ENCODE measurements at places on chromosomes 1 and 21.

DNA sequence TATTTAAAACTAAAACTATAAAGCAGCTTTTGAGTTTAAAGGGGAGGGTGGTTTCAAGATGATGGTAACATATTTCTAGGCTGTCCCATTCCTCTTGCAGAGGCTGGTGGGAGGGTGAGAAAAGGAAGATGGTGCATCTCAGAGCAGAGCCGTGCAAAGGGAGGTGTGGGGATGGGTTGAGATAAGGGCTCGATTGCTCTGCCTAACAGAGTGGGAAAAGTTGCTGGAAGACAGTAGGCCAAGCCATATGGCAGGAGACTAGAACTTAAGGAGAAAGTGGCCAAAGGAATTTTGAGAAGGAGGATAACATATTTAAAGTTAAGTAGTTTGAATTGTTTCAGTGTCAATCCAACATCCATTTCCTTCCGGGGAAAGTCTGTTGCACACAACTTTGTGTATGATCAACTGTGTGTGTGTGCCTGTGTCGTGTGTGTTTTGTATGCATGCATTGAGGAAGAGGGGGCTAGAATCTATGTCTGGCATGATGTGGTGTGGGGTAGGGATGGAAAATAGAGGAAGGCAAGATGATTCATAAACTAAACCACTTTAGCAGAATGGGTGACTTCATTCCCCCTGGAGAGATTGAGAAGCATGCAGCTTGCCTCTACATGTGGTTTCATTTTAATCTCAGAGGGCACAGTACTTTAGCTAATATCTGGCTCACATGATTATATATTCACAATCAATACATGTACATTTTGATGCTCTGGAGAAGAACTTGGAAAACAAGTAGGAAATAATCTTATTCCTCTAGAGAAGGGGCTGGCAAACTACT is 145.0 kb upstream of the DNAH14 start:
- DNase-seq: no peak

- DNase-seq: no peak
These were observed 36.1 kb downstream of the ESRRG start for GRCh38 chr1:216686860-216687766.

- DNase-seq: no peak
These were observed 41.9 kb downstream of the MPZL1 start for GRCh38 chr1:167763525-167764220.

DNA sequence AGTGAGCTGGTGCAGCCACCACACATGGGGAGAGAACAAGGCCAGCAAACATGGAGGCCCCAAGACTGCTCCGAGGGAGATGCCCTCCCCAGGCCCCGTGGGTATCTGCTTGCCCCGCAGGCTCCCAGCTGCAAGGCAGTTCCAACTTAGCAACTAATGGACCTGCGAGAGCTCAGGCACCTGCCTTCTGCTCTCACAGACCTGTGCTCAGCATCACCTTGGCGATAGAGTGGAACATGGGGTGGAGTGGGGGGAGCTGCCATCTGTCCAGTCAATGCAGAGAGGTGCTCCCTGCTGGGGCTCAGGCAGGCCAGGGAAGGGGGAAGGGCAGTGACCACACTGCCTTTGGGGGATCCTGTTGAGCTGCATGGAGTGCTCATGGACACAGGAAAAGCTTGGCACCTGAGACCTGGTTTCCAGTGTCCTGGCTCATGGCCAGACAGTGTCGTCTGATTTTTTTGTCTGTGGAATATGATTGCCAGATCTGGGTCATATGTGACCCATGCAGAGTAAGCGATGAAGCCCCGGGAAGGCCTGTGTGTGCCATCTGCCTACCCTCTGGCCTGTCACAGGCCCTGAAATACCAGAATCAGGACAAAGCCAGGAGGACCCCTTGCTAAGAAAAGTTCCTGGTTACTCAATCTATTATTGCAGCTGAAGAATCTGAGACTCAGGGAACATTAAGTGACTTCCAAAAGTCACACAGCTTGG is 39.9 kb upstream of the TENT5C start:
- no peak for DNase-seq

GRCh38 chr1:51644533-51645197 is 27.8 kb downstream of the OSBPL9 start:
- no peak for DNase-seq

GRCh38 chr1:211259638-211260126 is 516 bp downstream of the RCOR3 start:
- DNase-seq: peak; percentile 30

- no peak for DNase-seq
These were observed 643 bp downstream of the CFAP298 start for GRCh38 chr21:32611471-32611997.

DNA sequence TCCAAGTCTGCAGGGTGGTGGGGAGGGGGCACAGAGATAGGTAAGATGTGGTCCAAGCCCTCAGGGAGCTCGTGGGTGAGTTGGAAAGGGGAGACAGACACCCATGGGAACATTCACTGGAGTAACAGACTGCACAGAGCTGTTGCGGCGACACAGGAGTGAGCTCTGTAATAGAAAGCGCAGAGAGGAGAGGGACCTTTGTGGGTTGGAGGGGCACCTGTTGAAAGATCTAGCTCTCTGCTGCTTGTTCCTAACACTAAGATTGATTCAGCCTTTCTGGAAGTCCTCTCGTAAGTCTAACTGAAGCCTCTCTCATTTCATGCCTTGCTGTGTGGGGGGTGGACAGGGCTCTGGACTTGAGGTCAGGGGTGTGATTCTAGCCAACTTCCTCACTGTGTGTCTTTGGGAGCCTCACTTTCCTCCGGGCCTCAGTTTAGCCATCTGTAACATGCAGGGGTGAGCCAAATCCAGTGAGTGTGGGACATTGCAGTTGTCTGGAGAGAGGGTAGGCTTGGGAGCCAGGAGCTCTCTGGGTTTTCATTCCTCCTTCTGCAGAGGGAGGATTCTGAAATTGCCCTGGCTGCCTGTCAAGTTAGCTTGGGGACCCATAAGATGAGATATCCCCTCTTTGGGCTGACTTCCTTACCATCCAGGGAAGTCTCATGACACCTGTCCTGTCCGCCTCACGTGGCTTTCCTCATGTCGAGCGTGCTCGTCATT is 2.0 kb upstream of the ACOT11 start:
- no peak for DNase-seq

- DNase-seq: no peak
These were observed 22.7 kb downstream of the SYNJ1 start for GRCh38 chr21:32705139-32705538.

GRCh38 chr1:15328351-15329103 is 81.2 kb upstream of the EFHD2 start:
- DNase-seq: no peak

DNA sequence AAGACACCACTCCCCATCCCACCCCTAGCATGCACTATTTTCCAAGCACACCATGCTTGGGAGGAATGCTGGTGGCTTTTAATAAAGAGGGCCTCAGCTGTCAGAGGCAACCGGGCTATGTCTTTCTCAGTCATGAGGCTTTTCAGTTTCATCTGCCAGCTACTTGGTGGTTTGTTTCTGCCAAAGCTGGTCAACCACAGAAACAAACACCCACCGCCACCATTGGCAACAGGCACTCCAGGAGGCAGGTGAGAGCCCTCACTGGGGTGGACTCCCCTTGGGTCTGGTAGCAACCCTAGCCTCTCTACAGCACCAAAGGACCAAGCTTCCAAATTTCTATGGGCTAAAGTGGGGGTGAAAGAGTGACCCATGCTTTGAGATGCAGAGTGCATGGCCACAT is 54.3 kb upstream of the CD1D start:
- no peak for DNase-seq

DNA sequence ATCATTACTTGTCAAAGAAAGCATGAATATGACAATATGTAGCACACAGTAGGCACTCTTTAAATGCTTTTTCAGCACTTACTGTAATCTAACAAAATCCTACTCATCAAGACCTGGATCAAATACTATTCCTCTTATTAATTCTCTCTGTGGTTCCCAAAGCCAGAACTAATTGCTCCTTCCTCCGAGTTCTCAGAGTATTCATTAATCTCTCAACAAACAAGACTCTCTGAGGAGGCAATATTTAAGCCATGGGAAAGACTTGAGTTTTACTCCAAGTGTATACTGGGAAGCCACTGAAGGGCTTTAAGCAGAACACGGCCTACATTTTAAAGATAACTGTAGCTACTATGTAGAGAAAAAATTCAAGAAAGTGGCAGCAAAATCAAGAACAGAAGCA is 79.7 kb downstream of the ENAH start:
- no peak for DNase-seq

- DNase-seq: no peak
These were observed 20.4 kb downstream of the PRPF38A start for GRCh38 chr1:52424813-52425212.

GRCh38 chr21:41362605-41363369 is 960 bp downstream of the MX2 start:
- no peak for DNase-seq

DNA sequence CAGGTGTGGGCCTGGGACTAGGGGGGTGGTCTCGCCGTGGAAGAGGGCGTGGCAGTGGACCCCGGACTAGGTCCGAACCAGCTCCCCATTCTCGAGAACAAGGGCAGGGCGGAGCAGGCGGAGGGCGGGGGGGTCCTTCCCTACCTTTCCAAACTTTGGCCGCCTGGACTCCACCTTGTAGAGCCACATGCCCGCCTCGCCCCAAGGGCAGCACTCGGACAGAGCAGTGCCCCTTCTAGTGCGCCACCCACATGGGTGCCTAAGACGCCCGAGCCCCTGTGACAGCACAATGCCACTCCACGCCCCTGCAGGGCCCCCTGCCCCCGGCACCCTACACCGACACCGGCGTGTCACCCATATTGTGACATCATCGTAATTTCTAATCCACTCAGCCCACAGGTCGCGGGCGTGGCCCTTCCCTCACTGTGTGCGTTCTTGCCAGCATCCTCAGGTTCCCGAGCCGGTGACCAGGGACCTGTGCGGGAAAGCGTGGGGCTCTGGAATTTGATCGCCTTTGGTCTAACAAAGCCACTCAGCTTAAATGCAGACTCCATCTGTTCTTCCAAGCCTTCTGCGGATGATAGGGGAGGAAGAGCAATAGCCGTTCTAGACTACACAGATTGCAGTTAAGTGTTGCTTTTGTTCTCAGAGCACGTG is 553 bp upstream of the STMN1 start:
- no peak for DNase-seq

- no peak for DNase-seq
These were observed 15.9 kb downstream of the PDIK1L start for GRCh38 chr1:26127235-26128163.

GRCh38 chr1:209703834-209704504 is 677 bp upstream of the HSD11B1 start:
- no peak for DNase-seq

GRCh38 chr21:36454093-36454531 is 25.8 kb downstream of the CLDN14 start:
- no peak for DNase-seq

All from activated naive CD4-positive, alpha-beta T cell (primary cell).